Suppressor macrophage treated with lipopolysaccharide for 4 hours (primary cell): ENCODE measurements at places on chromosomes 2 and 18.
A peak's percentile ranks its signal among the peaks of the same experiment; 100 is the strongest.

DNA sequence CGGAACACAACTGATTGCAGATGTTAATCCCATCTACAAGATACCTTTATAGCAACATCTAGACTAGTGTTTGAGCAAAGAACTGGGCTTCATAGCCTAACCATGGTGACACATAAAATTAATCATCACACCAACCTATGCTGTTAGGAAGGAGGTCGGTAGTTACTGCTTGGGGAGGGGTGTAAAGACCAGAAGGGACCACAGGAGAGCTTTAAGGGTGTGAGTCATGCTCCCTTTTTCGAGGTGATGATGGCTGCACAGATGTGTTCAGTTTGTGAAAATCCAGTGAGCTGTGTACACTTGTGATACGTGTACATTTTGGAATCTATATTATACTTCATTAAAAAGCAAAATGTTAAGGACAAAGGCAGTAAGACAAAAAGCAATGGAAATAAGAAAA lies 4.6 kb upstream of the SEH1L start:
- no peak for DNase-seq

GRCh38 chr2:232525791-232526371 lies at the start of gene CHRND:
CHRND (plus strand) TSS chr2:232526160; CDS start chr2:232526216, 56 bp downstream.
- no peak for DNase-seq

DNA sequence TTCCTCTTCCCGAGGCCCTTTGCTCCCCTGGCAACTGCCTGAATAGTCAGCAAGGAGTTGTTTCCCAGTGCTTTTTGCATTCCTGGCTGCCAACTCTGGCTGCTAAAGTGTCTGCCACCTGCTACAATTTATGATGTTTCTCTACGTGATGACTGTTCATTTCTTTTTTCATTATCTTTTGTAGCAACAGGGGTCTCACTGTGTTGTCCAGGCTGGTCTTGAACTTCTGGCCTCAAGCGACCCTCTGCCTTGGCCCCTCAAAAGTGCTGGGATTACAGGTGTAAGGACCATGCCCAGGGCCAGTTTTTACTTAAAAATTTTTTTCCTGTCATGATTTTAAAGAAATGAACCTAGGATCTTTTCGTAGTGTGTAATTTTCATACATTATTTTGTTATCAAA lies 11.3 kb downstream of the EHBP1 start:
- no peak for DNase-seq

DNA sequence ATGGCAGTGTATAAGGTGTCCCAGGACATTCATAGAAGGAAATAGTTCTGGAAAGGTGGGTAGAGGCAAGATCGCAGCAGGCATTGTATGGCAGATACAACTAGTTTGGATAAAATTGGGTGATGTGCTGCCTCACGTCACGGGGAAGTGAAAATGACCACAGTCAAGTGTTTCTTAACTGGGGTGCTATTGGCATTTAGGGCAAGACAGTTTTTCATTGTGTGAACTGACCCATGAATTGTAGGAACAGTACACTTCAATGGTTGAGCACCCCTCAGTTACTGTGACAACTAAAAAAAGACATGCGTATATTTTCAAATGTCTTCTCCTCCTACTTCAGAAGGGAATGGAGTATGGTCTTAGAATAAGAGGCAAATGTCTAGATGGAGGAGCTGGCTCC lies 22.3 kb upstream of the CYRIA start:
- DNase-seq = no peak

DNA sequence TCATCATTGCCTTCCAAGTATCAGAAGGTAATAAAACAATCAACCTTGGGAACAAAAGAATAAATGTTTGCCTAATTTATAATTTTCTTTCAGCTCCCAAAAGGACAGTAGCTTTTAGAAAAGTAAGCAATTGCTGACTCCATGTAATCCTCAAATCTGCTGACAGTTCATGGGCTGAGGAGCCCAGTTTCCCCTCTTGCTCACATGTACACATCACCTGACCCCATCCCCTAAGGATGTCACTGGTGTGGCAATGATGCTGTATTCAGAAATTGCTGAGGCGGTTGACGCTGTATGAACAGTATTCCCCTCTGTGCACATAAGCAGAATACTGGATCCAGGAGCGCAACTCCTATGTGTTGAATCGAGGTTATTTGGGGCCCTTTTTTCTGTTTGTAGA lies 56.1 kb upstream of the LYPD1 start:
- no peak for DNase-seq

DNA sequence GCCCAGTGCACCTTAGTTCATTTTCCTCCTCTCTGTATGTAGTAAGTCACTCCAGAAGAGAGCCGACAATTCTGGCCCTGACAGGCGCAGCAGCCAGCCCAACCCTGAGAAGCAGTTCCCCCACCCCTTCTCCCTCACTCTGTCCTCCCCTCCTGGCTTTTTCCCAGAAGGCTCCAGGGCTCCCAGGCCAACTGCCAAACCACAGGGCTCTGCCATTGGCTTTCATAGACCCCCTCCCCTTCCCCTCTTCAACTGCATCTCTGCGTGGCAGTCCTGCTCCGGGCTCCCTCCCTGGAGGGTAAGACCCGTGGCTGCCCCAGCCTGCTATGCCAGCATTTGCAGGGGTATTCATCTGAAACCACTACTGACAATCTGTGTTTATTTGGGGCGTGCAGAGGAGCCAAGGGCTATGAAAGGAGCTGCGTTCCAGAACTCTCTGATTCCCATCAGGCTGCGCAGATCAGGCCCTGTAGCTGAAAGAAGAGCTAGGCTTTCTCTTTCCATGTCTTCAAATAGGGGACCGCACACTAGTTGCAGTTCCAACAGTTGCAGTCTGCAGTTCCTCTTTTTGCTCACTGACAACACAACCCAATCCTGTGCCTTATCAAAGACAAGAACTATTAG lies 388.6 kb upstream of the TNP1 start:
- DNase-seq = peak; percentile 67

- no peak for DNase-seq
These were observed 93.8 kb downstream of the CMPK2 start for GRCh38 chr2:6771634-6772611.

- no peak for DNase-seq
These were observed 160.9 kb upstream of the VRK2 start for GRCh38 chr2:57885742-57886141.

- no peak for DNase-seq
These were observed 10.2 kb downstream of the TNFAIP6 start for GRCh38 chr2:151367571-151367970.

DNA sequence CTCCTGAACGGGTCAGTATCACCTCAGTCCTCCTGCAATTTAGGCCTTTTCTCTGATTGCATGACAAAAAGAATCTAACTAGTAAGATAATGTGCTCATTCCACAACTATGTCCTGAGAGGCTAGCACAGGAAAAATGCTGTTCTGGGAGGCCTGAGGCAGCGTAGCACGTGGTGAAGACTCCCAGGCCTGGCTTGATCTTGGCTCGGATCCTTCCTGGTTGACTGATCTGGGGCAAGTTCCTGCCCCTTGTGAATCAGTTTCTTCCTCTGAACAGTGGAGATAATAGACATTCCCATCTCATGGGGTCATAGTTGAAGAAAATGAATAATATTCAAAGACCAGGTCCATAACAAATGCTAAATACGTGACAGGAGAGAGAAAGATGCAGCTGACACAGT lies 12.3 kb downstream of the FBLN7 start:
- DNase-seq = no peak

DNA sequence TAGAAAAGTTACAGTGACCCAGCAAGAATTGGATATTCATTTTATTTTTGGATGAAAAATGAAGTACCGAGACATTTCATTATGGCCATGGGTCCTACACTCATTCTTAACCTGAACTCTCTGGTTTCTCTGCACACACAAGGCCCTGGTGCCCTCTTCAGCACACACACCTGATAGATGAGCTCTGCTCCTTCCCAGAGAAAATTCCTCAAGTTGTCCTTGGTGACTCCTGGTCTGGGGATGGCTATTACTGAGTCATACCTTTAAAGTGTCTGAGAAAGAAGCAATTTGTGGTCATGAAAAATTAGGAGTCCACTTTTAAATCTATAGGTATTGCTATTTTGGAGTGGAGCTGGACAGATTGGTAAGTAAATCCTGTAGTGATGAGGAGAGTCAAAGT lies 311.5 kb downstream of the CDH2 start:
- no peak for DNase-seq

- no peak for DNase-seq
These were observed 270.0 kb upstream of the PXDN start for GRCh38 chr2:2014251-2014771.

DNA sequence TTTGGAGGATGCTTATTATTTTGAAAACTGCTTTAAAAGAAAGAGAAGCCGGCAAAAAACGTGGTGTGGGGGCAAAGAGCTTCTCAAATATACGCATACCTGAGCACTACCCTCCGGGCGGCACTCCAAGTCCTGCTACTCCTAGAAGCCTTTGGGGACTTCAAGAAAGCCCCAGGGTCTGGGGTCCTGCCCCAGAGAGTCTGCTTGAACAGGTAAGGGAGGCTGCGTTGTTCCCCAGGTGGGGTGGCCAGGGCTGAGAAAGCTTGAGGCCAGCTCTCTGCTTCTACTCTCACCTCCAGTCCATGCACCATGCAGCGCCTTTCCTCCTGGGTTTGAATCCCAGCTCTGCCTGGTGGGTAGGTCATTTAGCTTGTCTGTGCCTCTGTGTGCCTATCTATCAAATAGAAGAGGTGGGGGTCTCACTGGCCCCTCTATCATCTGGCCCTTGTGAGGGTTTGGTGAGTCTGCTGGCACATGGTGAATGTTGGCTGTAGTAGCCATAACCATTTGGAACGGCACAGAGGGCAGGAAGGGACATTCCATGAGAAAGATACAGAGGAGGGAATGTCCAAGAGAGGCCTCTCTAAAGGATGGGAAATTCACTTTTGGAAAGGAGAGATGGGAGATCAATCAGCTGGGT lies 19.5 kb downstream of the MALL start:
- no peak for DNase-seq

- DNase-seq = peak; percentile 25
These were observed 202.1 kb downstream of the RNF144A start for GRCh38 chr2:7119132-7119835.

DNA sequence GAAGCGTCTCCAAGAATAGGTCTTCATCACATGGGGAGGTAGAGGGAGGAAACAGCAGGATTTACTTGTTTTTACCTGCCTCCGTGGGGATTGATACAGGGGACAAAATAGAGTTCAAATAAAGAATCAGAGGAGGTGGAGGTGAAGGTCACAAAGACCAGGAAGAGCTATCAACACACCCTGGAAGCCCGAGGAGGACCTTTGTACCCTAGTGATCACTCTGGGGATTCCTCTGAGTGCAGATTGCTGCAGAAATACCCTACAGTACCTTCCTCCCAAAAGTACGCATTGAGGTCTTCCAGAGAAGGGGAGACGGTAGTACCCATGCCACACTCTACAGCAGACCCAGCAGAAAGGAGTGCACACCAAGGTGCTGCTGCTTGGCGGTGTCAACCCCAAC lies 44.9 kb downstream of the OSR1 start:
- no peak for DNase-seq

GRCh38 chr2:237563816-237564215 lies 2.6 kb upstream of the PRLH start:
- no peak for DNase-seq

GRCh38 chr2:81266106-81266505 lies 961.6 kb upstream of the LRRTM1 start:
- no peak for DNase-seq

DNA sequence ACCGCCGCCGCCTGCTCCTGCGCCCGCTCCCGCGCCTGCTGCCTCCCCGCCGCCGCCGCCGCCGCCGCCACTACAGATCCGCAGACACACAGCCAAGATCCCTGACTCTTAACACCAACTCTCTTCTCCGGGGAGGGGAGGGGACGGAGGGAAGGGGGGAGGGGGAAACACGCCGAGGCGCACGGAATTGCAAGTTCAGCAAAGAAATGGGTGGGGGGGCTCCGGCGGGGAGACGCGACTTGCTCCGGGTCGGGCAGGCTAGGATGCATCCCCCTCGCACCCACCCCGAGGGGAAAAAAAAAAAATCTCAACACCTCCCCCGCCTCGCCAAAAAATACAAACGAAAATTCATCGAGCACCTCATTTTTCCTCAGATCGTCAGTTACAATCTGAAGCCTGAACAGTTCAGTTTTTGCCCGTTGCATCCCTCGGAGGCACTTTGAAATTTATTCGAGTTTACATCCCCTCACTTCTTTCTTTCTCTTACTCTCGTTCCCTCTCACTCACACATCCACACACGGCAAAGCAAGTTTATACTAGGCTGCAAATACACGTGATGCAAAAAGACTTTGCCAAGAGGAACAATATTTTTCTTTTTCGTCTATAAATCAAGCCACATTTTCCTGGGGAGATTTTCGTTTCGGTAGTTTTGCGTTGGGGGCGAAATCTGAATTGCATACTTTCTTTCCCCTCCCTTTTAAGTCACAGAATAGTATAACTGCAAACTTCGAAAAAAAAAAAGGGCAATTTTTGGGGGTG lies at the start of gene TCF4:
TCF4 (minus strand) TSS at position 82 of the 759 bp plus-strand sequence. CDS start 1,076 bp downstream, outside the sequence.
- peak; percentile 52 for DNase-seq

GRCh38 chr2:207390302-207391095 lies 139.3 kb upstream of the CREB1 start:
- no peak for DNase-seq

GRCh38 chr2:20179755-20180594 lies 45.0 kb downstream of the SDC1 start:
- DNase-seq = no peak

GRCh38 chr2:1026141-1026540 lies 75.5 kb downstream of the SNTG2 start:
- no peak for DNase-seq

GRCh38 chr2:44016282-44016681 lies 20.5 kb upstream of the LRPPRC start:
- DNase-seq = peak; percentile 35

DNA sequence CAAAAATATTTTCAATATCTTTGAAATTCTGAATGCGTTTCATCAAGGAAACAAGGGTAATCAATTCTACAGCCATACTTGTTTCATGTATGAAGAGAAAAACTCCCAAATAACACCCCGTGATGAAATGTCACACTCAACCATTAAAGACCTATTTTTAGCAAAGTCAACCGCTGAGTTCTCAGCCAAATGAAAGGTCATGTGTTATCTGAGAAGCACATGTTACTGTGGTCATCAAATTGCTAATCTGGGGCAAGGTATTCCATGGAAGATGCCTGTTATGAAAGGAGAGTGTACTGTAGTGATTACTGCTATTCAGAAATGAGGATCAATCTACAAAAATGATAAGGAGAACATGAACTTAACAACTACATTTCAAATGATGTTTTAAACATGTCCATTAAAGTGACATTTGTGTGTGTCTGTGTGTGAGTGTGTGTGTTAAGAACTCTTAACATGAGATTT lies 126.7 kb downstream of the BCL2 start:
- peak; percentile 77 for DNase-seq

DNA sequence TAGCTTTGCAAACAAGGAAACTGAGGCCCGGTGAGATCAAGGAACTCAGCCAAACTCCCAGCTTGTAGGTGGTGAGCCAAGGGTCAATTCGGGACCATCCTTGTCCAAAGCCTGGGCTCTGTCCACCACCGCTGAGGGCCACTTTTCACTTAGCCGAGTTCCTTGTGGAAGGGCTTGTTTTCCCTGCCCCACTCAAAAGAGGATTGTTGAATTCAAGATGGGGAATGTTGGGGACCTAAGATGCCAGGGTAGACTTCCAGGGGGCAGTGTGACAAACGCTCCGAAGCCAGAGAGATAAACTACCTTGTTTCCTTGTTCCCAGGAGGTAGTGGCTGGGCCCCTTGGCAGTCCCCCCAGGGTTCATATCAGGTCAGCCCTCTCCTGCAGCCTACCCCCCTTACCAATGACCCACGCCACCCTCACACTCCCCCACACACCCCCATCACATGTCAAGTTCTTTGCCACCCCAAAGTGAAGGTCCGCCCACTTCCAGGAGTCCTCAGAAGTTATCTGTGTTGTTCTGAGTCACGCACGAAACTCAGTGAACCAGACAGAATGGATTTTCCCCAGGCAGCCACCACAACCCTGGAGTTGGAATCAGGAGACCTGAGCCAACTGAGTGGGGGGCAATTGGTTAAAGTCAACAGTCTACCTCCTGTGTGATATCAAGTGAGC lies 10.3 kb upstream of the ATOH8 start:
- no peak for DNase-seq
